ENCODE measurements at places on chromosomes 12 and 14.

DNA sequence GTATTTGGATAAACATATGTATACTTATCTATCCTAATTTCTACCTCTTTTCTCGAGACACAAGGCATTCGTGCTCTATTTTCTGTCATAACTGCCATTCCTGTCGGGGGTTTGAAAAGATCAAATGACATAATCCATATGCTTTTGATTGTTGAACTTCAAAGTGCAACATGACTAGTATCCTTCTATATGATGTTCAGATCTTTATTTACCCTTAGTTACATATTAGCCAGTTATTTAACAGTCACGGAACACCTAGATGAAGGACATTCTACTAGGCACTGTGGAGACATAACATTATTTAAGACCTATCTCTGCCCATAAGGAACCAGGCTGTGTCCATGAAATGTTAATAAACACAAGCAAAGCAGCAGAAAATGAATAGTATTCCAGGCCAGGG, 11.2 kb upstream of the GRIN2B start:
- no peak for DNase-seq

- DNase-seq: no peak
Observed at GRCh38 chr12:44511289-44511688, 364.8 kb downstream of the NELL2 start.

GRCh38 chr14:54117924-54118323, 161.3 kb upstream of the BMP4 start:
- no peak for DNase-seq

DNA sequence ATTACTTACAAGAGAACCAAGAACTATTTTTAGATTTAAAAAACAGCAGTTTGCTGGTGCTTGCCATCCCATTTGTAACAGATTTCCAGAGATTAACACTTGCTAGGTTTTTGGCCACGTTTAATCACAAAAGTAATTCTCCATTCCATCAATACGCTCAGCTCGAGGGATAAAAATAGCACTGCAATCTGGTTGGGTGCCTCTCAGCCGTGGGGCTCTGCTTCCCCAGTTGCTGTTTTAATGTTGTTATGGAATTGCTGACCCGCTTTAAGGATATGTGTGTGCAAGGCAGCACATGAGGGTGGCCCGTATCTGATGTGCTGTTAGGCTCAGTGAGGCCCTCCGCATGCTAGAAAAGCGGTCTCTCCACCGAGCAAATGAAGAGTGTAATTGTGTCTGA, 222.2 kb upstream of the TMEM260 start:
- no peak for DNase-seq

Data from stimulated activated CD4-positive, alpha-beta T cell treated with anti-CD3 and anti-CD28 coated beads, Interleukin-2, amount 100 ng/mL, for 48 hours (primary cell).